ENCODE measurements at places on chromosomes 1 and 21.

DNA sequence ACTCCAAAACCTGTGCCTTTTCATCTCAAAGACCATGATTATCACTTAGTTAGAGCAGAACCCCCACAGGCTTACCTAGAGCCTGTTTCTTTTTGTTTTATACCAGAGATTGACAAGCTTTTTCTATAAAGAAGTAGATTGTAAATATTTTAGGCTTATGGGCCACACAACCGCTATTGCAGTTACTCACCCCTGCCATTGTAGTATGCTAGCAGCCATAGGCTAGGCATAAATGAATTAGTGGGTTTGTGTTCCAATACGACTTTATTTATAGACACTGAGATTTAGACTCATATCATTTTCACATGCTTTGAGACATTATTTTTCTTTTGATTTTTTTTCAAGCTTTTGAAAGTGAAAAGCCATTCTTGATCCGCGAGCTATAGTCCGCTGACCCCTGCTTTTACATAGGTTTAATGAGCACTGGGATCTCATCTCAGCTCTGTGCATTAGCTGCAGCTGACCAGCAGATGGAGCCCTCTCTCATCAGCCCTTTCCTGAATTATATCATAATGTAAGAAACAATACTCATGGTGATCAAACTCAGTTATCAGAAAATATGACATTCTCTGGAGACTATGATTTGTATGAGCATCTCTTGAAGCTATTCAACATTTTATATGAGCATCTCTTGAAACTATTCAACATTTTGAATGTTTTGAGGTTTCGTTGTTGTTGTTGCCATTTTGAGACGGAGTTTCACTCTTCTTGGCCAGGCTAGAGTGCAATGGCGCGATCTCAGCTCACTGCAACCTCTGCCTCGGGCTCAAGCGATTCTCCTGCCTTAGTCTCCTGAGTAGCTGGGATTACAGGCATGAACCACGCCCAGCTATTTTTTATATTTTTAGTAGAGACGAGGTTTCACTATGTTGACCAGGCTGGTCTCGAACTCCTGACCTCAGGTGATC is 111.9 kb upstream of the L1TD1 start:
- peak; percentile 22 for DNase-seq

GRCh38 chr1:151839457-151840403 is at the start of gene C2CD4D:
C2CD4D (minus strand) TSS chr1:151839820; CDS start chr1:151838989, 831 bp downstream.
- no peak for DNase-seq

DNA sequence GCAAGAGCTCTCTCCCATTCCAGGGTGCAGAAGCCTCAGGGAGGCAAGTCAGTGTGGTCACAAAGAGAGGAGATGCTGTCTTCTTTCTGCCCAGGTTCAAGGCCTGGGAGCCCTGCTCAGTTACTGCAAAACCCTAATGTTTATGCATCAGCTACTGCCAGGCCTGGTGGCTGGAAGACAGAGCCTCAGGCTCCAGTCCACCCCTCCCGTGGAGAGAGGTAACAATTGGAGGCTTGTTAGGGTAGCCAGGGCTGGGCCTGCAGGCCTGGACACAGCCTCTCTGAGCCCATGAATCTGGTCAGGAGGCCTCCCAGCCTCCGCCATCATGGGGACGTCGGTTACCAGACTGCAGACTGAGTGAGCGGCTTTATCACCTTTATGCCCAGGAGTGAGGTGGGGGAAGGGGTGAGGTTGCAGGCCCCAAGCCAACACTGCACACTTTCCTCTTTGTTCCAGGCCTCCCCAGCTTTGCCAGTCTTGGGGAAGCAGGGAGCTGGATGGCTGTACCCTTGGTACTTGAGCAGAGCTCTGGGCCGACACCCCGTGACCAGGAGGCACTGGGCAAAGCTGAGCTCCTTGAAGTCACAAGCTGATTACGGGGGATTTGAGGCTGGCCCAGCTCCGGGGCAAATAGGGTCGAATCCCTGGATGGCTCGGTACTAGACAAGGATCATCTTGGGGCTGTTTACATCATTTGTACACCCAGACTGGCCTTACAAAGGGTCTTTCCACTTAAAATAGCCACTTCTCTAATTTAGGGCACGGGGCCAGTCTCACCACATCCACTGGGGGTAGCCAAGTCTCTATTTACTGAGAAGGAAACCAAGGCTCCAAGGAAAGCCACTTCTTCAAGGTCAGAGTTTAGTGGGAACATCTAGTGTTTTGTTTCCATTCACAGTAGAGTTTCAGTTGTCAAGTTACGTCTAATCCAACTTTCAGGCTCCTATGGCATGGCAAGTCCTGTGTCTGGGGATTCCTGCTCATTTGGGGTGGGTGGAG is 5.2 kb downstream of the SLC2A1 start:
- no peak for DNase-seq

DNA sequence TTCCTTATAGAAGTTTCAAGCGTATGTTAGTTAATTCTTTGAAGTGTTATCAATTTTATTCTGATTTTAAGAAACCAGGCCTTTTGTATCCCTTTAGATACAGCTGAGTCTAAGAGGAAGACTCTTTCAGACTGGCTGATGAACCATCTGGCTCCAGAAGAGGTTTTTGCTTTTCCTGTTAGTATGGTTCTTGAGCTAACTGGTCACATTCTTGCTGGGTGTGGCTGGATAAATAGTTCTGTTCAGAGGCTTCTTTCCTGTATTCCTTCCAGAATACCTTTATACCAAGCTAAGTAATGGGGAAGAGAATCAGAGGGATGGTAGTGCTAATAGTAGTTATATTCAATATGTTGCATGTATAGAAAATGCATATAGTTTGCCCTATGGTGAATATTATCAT is 12.4 kb downstream of the HS2ST1 start:
- no peak for DNase-seq

GRCh38 chr1:64308866-64309265 is 105.4 kb downstream of the UBE2U start:
- no peak for DNase-seq

DNA sequence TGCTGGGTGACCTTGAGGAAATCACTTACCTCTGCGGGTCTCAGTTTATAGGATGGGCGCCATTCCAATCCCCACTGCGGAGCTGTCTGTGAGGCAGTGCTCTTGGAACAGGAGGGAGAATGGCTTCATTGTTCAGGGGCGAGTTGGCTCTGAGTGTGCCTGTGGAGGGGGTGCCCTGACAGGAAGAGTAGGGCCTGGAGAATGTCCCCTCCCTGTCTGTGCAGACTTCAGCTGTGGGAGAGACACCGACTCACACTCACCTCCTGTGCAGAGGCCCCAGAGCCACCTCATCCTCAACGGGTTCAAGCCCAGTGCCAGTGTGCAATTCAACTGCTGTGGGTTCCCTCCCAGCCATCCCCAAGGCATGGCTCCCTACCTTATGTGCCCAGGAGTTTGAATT is 17.1 kb downstream of the ADORA1 start:
- no peak for DNase-seq

- no peak for DNase-seq
These were observed 14.5 kb downstream of the VANGL2 start for GRCh38 chr1:160414881-160415280.

DNA sequence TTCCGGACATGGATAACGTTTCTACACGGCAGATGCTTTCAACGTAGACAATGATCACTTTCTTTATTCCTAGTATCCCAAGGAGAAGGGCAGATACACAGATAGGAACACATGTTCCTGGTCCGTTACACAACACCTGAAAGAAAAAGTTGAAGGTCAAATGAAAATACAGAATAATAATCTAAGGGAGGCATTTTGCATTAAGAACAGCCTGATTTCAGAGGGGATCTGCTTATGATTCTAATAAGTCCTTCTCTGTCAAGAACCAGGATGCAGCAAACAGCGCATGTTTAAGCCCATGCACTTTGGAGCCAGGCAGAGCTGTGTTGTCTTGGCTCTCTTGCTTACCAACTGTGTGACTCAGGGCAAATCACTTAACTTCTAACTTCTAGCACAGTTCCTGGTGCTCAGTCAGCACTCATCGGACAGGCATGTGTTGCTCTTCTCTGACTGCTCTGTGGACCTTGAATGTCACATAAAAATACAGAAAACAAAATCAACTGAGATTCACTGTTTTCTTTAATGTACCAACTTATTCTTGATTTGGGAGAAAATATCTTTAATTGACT is 56.3 kb upstream of the CNN3 start:
- no peak for DNase-seq

GRCh38 chr21:34126269-34126668 is 52.9 kb downstream of the MRPS6 start:
- DNase-seq, result no peak

Data from NCI-H345 (cell line).